NCI-H187 (cell line): ENCODE measurements at places on chromosomes 12 and 14.

- DNase-seq = no peak
Measured at GRCh38 chr12:29133181-29133580, 15.9 kb upstream of the FAR2 start.

DNA sequence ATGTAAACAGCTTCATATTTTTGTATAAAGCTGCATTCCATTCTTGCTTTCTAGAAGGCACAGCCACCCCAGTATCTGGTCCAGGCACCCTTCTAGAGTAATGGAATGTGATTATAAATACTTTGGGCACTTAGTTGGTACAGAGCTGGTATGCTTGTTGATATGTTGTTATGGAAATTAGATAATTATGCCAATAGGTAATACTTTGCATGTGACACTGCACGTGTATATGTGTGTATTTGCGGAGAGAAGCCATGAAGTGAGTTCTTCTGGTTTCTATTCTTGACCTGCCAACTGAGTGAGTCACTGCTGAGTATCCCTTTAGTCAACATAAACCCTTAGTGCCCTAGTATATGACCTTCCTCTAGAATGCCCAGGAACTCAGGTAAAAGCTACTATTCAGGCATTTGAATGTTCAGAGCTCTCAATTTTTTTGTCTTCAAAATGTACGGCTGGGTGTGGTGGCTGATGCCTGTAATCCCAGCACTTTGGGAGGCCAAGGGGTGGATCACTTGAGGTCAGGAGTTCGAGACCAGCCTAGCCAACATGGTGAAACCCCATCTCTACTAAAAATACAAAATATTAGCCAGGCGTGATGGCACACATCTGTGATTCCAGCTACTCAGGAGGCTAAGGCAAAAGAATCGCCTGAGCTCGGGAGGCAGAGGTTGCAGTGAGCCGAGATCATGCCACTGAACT lies 6.2 kb upstream of the TCP11L2 start:
- DNase-seq = no peak

DNA sequence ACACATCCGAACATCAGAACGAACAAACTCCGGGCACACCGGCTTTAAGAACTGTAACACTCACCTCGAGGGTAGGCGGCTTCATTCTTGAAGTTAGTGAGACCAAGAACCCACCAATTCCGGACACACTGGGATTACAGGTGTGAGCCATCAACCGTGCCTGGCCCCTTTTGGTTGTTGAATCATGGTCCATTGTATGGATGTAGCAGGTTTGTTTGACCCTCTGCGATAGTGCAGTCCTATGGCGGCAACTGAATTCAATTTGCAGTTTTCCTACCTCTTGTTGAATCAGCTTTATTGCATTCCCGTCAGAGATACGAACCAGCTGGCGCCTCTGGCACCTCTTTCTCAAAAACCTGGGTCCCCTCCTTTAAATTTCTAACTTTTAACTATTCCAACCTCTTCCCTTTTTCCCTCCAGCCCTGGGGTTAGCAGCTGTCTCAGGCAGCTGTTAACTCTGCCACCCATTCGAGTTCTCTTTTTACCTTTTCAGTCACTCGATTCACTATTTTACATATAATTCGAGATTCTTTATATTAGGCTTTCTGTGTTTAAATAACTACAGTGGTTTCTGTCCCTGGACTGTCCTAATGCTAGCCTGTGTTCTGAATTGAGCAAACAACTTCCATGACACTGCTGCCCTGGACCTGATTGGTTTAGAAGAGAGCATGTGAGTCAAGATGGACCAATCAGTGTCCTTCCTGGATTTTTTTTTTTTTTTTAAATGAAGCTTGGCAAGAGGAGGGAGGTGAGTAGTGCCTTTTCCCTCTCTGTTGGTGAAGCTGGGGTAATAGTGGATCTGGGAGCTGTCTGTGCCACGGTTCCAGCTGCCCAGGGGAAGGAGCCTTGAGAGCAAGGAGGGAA lies 261.5 kb downstream of the PCNX1 start:
- DNase-seq = no peak

DNA sequence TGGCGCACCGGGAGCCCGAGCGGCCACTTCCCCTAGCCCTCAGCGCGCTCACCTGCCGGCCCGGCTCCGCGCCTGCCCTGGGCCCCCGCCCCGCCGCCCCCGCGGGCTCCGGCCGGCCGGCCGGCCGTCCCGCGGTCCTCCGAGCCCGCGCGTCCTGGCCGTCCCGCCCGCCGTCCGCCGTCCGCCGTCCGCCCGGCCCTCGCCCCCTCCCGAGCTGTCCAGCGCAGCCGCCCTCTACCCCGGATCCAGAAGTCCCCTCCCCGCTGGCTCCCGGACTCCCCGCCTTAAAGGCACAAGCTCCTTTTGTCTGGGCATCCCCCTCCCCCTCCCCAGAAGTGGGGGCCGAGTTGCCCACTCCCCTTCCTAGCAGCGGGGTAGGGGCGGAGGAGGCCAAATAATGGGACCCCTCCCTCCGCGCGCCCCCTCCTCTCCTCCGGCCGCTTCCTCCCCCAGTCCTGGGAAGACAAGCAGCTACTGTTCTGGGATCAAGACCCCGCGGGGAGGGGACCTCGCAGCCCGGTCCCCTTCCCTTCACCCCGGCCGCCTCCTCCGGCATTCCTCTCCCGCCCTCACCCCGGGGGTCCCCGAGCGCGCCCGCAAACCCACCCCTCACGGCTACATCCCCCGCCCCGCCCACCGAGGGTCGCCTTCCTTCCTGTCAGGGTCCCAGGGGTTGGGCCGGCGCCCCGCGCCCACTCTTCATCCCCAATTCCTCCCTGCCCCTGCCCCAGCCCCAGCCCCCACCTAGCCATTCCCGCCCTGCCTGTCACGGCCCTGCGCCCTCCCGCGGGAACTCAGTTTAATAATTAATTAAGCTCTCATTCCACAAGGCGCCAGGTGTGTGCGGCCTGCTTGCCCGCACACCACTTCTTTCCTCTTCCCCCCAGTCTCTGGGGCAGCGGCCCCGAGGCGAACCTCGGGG lies at the start of gene ADCY6:
ADCY6 (minus strand) TSS at position 236 of the 922 bp plus-strand sequence. CDS start 5,655 bp downstream, outside the sequence.
- DNase-seq = no peak

DNA sequence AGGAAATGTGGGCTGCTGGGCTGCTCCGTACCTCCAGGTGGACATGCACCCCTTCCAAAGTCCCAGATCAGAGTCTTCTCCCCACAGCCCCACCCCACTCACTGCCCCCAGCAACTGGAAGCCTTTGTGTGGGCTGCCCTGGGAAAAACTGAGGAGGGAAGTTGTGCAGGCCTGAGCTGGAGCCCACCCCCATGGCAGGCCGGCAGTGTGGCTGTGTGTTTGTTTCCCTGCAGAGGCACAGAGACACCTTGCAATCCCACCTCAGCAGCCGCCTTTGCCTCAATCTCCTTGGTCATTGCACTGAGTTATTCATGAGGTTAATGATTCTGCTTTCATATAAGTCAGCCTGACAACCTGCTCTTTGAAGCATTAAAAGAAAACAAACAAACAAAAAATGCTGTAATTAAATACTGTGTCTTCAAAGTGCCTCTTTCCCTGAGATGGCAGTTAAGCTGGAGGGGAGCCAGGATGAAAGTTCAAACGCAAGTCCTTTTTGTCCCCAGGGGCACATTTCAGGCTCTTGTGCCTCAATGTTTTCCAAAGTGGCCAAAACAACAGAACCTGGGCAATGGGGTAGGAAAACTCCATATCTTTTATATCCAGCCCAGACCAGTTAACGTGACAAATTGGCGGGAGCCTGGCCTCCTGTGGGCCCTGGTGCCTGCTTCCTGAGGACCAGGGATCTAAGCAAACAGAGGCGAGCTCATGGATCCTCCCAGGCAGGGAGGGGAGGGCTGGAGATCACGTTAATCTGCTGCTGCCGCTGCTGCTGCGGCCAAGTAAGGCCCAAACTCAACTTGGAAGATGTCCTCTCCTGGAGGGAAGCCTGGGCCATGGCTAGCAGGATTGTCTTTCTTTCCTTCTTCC lies 51.9 kb upstream of the TSPAN11 start:
- peak; percentile 60 for DNase-seq

DNA sequence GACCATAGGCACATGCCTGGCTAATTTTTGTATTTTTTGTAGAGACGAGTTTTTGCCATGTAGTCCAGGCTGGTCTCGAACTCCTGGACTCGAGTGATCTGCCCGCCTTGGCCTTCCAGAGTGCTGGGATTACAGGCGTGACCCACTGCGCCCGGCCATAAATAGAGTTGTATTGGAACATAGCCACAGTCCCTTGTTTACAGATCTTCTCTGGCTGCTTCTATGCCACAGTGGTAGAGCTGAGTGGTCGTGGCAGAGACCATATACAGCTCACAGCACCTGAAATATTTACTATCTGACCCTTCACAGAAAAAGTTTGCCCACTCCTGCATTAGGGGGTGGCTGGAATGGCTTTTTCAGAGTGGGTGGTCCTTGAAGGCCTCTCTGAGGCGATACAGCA lies 28.0 kb upstream of the TSPAN9 start:
- DNase-seq = no peak

GRCh38 chr14:50061664-50062437 lies 54.5 kb downstream of the VCPKMT start:
- no peak for DNase-seq

- DNase-seq = no peak
Measured at GRCh38 chr14:67385618-67386017, 25.5 kb downstream of the EIF2S1 start.

DNA sequence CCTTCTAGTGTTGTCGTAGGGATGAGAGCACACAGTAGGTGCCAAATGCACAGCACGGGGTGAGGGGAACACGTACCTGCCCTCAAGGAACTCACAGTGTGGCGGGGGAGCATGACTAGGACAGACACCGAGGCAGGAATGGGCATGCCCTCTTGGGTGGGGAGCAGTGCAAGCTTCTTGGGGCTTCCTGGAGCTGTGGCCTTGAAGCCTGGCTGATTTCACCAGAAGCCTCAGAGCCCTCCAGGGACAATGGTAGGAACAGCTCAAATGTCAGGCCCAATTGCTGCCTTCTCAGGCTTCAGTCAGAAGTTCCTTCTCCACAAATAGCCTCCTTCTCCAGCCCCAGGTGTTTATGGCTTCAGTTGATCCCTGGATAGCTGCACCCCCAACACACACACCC lies 43.4 kb downstream of the TEAD4 start:
- DNase-seq = no peak

DNA sequence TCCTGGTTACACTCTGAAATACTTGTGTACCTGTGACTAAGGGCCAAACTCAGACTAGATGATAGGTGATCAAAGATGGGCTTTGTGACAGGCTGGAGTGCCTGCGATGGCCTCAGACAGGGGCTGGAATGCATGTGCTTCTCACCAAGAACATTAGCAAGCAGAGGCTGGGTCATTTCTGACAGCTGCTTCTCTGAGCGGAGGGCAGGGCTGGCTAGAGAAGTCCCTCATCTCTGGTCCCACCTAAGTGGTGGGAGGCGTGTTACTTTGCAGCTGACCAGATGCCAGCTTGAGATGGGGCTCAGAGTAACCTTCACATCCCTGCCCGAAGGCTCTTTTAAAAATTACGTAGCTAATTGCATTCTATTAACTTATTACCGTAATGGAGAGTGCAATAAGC lies 106.8 kb upstream of the RTL1 start:
- no peak for DNase-seq

- no peak for DNase-seq
Measured at GRCh38 chr14:50955373-50956043, 11.2 kb upstream of the PYGL start.

GRCh38 chr12:70070494-70071007 lies 172.7 kb upstream of the CNOT2 start:
- no peak for DNase-seq

DNA sequence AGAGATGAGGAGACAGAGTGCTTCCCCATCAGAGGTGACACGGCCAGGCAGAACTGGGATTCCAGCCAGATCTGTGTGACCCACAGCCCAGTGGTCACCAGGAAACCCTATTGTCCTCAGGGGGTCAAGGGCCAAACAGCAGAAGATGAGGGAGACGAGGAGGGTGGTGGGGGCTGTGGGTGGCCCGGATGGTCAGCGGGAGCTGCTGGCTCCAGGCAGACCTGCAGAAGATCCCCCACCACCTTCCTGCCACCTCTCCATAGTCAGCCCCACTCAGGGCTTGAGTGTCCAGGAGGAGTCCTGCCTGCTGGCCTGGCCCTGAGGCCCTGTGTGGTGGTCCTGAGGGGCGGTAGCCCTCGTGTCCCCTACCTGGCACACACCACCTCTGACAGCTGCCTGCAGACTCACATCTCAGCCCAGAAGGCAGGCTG lies 136.8 kb downstream of the CALM1 start:
- no peak for DNase-seq

DNA sequence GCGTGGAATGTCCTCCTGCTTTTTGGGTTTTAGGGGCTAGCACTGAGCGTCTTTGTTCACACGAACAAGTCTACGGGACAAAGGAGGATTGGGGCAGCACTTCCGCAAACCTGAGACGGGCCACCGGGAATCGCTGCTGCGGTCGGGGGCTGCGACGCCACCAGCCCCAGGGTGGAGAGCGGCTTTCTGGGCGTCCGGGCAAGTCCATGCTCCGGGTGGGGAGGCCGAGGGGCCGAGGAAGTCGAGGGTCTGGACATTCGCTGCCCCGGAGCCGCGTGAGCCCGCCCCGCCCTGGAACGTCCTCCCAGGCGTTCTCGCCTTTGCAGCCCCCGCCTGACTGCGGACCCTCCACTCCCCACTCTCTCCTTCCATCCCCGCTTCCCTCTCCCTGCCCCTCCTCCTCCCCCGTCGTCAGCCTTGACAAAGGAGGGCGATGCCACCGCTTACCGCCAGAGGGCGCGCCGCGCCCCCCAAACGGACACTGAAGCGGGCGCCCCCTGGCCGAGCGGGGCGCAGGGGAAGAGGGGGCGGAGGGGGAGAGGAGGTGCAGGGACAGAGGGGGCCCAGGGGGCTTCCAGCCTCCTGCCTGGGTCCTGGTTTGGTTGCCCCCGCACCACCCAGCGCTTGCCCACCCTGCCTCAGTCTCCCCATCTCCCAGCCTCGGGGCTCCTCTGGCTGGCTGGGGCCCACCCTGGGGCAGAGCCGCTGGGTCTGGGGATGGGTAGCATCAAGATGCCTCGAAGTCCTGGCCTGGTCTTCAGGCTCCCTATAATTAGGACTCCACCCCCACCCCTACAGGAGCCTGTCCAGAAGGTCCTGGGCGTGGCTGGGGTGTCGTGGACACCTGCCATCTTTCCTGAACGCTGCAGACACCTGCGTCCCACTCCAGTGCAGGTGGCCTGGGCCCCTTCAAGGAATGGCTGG lies 39.1 kb upstream of the INF2 start:
- no peak for DNase-seq

- no peak for DNase-seq
Measured at GRCh38 chr14:35044939-35045797, 904 bp upstream of the FAM177A1 start.

DNA sequence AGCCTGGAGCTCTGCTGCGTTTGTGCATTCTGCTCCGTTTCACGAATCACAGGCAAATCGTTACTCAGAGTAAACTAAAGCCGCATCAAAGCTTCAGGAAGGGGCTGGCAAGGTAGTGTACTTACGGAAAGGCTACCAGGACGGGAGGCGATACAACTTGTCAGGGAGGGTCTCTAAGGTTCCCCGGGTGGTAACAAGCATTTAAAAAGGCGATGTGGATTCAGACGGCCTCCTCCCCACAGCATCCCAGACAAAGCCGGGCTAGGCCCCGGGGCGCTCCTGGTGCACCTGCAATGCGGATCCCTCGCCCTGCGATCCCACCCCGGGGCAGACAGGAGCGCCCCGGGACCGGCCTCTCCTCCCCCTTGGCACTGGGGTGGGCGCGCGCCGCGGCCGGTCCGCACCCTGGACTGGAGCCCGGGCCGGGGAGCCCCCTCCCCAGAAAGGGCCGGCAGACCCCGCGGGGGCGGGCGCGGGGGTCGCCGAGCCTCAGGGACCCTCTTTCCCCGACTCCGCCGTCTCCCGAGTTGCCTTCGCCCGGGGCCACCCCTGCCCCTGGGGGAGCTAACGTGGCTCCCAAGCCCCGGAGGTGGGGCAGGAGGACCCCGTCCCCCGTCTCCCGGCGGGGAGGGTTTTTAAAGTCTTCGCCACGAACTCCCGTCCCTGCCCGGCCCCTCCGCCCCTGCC lies 718 bp downstream of the CCDC92 start:
- DNase-seq = no peak

- no peak for DNase-seq
Measured at GRCh38 chr12:94722664-94723063, 72.3 kb upstream of the TMCC3 start.
